NCI-H460 (cell line): ENCODE measurements at places on chromosomes 7 and 10.

GRCh38 chr7:45650404-45651394 lies 76.5 kb downstream of the ADCY1 start:
- no peak for DNase-seq

- no peak for DNase-seq
Measured at GRCh38 chr7:5382281-5382892, 41.2 kb downstream of the TNRC18 start.

- peak; percentile 75 for DNase-seq
Measured at GRCh38 chr7:28078036-28078901, 102.3 kb downstream of the JAZF1 start.

DNA sequence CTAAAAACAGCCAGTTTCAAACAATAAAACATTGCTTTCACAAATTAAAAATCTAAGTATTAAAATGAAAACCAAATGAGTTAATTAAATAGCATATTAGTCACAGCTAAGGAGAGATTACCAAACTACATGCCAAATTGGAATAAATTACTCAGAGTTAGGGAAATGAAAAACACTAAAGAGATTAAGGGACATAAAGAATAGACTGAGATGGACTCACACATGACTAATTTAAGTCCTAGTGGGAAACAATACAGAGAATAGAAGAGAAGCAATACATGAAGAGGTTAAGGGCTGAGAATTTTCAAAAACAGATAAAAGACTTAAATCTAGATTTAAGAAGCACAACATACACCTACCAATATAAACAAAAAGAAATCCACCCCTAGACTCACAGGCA lies 110.6 kb downstream of the ZFAND4 start:
- DNase-seq: no peak

DNA sequence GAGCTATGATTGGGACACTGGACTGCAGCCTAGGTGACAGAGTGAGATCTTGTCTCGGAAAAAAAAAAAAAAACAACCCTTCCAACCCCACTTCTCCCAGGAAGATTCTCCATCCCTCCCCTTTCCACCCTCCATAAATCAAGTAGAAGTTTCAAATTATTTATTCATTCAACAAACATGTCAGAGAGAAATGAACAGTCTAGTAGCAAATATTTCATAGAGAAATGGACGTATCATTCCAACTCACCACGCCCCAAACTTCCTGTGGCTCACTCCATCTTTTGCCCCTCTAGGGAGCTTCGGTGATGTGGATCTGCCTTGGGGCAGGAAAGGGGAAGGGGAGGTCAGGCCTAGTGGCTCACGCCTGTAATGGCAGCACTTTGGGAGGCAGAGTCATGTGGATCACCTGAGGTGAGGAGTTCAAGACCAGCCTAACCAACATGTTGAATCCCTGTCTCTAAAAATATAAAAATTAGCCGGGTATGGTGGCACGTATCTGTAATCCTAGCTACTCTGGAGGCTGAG lies 638 bp upstream of the TRAPPC14 start:
- no peak for DNase-seq
